ENCODE measurements at places on chromosomes 6 and 20.
A peak's percentile ranks its signal among the peaks of the same experiment; 100 is the strongest.

DNA sequence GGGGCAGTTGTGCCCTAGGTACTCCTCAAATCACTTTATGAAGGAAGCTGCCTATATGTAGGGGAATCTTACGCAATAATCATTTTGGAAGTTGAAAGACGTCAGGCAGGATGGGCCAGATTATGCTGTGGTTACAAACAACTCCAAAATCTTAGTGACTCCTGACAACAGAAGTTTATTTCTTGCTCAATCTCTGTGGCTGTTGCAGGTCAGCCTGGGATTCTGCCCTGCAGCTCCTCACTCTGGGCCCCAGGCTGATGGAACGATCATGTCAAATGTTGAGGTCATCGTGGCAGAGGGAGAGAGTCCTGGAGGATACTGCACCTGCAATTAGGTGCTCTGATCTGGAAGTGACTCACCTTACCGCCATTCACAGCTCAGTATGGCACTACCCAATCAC is 88.4 kb downstream of the ZDHHC14 start:
- no peak for DNase-seq

DNA sequence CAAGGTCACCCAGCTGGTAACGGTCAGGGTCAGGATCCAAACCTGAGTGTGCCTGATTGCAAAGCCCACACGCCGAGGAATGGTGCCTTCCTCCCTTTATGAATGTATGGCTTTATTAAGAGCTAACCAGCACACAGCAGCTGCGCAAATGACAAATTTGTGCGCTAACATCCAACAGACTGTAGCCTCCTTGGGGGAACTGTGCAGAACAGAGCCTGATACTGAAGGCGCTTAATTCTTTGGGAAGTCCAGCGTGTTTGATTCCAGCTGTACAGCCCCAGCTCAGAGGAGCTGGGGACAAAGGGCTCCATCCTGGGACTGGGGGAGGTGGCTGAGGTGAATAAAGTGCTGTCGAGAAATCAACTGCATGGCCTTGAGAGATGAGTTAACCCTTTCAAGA is 75.7 kb upstream of the JARID2 start:
- no peak for DNase-seq

- no peak for DNase-seq
Observed at GRCh38 chr6:129661536-129662405, 48.2 kb downstream of the ARHGAP18 start.

- no peak for DNase-seq
Observed at GRCh38 chr6:38688579-38689087, 14.3 kb downstream of the GLO1 start.

GRCh38 chr20:35216541-35216940 is 9.9 kb upstream of the MMP24 start:
- DNase-seq, result no peak

GRCh38 chr6:154164397-154164796 is 125.4 kb downstream of the OPRM1 start:
- DNase-seq, result no peak

DNA sequence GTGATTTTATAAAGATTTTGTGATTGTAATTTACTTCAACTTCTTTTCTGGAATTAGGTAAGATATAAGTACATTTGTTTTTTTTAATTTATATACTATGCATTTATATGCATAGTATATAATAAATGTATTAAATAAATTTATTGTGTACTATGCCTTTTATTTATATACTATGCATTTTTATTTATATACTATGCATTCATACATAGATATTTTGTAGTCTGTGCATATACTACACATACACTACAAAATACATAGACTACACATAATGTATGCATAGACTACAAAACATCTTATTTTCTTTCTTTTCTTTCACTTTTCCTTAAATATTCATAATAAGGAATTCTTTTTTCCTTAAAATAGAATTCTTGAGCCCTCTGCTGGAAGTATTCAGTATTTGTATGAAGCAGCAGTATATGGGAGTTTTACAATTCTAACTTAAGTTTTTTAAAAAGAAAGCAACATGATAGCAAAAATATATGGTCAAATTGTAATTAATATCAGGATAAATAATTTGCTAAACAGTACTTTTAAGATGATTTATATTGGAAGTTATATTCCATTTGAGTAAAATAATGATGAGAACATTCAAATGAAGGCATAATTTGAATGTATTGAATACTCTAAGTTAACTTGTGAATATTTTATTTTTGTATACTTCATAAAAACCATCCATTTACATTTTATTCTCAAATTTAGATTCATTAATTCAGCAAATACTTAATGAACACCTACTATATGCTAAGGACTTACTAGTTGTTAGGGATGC is 129.3 kb downstream of the KLHL32 start:
- DNase-seq, result no peak

DNA sequence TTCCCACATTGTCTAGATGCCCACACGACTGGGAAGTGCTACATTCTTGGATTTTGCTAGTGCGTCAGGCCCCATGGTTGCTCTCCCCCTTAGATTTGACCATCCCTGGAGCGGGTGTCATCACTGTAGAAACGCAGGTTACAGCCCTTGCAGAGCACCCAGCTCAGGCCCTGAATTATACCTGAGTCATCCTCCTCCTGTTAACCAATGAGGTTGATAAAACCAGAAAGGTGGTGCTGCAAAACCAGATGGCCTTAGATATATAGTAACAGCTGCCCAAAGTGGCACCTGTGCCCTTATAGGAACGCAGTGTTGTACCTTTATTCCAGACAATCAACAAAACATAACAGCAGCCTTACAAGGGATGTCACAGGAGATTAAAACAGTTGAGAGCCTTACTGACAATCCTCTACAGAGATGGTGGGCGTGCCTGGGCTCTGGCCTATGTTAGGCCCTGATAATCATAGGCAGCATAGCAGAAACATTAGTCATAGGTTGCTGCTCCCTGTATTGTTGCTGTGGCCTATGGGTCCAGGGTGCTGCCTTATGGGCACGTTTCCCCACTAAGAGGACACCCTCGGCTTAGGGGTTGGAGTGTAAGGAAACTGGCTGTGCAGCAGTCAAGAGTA is 33.6 kb upstream of the HSF2 start:
- DNase-seq, result no peak

GRCh38 chr6:52640170-52640569 is 30.7 kb upstream of the TMEM14A start:
- no peak for DNase-seq

GRCh38 chr6:34246563-34247391 is 2.0 kb downstream of the SMIM29 start:
- peak; percentile 21 for DNase-seq

GRCh38 chr6:11076540-11076939 is 17.1 kb upstream of the SMIM13 start:
- DNase-seq, result no peak

GRCh38 chr20:31684153-31685015 is 38.3 kb downstream of the BCL2L1 start:
- DNase-seq, result no peak

DNA sequence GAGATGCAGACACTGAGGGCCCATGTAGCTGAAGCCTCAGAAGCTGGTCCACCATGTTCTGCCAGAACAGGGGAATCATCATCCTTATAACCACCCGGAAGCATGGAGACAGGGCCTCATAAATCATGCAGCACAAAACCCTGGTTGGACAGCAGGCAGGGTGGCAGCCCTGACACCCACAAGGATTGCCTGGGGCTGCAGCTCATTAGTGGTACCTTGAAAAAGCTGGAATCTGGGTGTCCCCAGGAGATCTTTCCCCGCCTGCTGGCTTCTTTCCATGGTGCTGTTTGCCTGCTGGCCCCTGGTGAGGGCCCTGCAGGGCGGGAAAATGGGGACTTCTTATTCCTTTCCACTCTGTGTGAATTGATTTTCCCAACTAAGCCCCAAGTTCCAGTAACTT is 50.6 kb upstream of the GGTLC1 start:
- no peak for DNase-seq

- DNase-seq, result no peak
Observed at GRCh38 chr6:40960742-40961430, 78.1 kb downstream of the UNC5CL start.

DNA sequence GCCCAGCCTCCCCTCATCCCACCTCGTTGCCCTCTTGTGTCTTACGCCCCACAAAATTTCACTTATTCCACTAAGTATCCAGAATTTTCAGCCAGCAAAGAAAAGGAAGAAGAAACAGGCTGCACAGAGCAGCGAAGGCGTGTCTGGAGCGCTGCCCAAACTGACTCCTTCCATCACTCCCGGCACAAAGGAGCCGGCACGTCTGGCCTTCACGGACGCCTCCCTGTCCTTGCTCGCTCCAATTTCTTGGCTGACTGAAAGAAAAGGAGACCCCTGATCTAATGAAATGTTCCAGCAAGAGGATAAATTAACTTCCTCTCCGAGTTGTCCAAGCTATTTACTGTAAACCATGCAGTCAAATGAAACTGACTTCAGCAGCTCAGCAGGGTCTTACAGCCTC is 152.3 kb upstream of the CDH4 start:
- DNase-seq, result no peak

GRCh38 chr6:33093855-33094254 is 18.1 kb downstream of the HLA-DPB1 start:
- DNase-seq, result no peak

- DNase-seq, result no peak
Observed at GRCh38 chr6:13229205-13230085, 98.9 kb downstream of the TBC1D7 start.

DNA sequence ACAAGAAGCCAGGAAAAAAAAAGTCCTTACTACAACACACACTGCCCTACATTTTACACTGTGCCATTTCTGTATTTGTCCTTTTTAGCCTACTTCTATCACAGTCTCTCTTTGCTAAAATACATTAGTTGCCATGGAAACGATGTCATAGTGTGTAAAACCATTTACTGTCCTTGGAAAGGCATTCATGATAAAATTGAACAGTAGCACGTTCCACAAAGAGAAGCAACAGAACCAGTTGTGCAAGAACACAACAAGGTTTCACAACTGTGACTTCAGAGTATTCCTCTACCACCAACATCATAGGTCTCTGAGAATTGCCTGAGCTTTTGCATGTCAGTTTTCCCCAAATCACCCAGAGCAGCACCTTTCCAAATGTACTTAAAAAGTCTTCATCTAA is 20.5 kb downstream of the FYN start:
- no peak for DNase-seq

- DNase-seq, result peak; percentile 5
Observed at GRCh38 chr6:79813854-79814709, 133.3 kb downstream of the ELOVL4 start.

GRCh38 chr6:142167071-142167470 is 20.0 kb downstream of the VTA1 start:
- DNase-seq, result no peak

GRCh38 chr6:132907231-132907630 is 92.9 kb downstream of the RPS12 start:
- DNase-seq, result no peak

DNA sequence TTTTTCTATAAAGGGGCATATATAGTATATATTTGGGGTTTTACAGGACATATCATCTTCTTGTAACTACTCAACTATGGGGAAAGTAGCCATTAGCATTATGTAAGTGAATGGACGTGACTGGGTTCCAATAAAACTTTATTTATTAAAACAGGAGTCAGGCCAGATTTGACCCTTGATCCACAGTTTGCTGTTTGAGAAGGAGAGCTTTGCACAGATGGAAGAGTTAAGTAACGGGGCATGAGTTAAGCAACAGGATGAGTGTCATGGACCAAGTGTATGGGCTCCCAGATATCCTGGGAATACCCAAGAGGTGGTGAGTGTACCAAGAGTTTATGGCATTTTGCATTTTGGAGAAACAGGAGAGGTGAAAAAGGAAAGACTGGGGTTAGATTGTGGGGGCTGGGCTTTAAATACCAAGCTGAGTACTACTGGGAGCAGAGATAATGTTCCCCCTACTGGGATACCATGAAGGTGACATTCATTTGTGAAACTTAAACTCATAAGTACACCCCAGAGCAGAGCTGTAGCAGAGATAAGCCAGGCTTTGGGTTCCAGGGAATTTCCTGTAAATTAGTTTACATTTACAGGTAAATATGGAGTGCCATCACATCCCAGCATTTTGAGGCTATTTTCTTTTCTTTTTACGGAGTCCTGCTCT is 18.5 kb upstream of the SCUBE3 start:
- DNase-seq, result no peak

GRCh38 chr6:115398607-115399006 is 662.1 kb downstream of the FRK start:
- DNase-seq, result no peak

- no peak for DNase-seq
Observed at GRCh38 chr20:62051546-62052255, 14.0 kb downstream of the TAF4 start.

- no peak for DNase-seq
Observed at GRCh38 chr6:6823568-6824224, 235.2 kb downstream of the LY86 start.

GRCh38 chr6:35082046-35082732 is 59.0 kb downstream of the TCP11 start:
- DNase-seq, result no peak

DNA sequence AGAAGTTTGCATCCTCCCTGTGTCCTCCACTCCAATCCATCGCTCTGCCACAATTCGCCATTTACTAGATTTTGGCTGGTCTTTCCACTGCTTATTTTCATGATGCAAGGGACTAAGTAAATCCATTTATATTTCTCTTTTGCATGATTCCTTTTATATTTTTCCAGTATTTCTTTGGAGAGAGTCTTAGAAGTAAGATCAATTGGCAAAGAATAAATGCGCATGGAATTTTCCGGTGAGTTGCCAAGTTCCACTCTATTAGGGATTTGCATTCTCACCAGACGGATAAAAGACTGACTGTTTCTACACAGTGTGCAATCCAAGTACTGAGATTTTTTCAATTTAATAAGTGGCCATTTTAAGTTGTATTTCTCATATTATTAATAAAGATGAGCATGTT is 91.7 kb upstream of the PHACTR3 start:
- no peak for DNase-seq

DNA sequence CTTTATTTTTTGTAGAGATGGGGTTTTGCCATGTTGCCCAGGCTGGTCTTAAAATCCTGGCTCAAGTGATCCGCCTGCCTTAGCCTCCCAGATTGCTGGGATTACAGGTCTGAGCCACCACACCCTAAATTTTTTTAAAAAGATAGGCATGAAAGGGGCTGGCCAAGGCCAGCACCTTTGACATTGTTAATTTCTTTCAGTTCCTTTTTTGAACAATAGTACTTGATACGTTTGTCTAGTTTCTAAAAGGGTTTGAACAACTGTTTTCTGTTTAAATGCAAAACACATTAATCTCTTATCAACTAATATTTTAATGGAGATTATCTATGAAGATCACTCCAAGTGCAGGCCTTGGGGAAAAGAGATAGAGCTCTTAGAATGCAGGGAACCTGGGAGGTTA is 37.6 kb upstream of the PTPRK start:
- no peak for DNase-seq

- DNase-seq, result no peak
Observed at GRCh38 chr6:37041521-37041920, 36.1 kb downstream of the FGD2 start.

- no peak for DNase-seq
Observed at GRCh38 chr20:10427060-10427692, 6.8 kb downstream of the MKKS start.

GRCh38 chr20:63092660-63093215 is 86.0 kb upstream of the BHLHE23 start:
- no peak for DNase-seq
